HFF-Myc (cell line): ENCODE measurements at places on chromosomes 1 and 21.

DNA sequence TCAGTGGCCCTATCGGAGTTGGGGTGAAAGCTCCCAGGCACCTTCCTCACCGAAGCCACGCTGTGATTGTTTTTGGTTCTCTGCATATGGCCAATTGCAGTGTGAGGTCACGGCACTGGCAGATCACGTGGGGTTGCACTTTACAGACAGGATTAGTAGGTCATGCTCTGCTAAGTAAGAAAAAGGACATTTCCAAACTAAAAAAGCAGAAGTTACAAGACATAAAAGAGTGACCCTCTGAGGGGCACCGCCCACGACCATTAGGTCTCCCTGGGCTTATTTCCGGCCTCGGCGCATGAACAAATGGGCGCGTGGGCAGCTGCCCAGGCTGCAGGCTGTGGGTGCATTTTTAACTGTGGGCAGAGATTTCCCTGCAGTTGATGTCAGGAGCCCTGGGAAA is 2.0 kb downstream of the CAPN9 start:
- DNase-seq, result no peak

- no peak for DNase-seq
Observed at GRCh38 chr1:159188375-159188788, 16.3 kb upstream of the ACKR1 start.

- no peak for DNase-seq
Observed at GRCh38 chr1:243701872-243702271, 148.2 kb downstream of the AKT3 start.

- no peak for DNase-seq
Observed at GRCh38 chr1:230611878-230612235, 30.4 kb upstream of the COG2 start.

DNA sequence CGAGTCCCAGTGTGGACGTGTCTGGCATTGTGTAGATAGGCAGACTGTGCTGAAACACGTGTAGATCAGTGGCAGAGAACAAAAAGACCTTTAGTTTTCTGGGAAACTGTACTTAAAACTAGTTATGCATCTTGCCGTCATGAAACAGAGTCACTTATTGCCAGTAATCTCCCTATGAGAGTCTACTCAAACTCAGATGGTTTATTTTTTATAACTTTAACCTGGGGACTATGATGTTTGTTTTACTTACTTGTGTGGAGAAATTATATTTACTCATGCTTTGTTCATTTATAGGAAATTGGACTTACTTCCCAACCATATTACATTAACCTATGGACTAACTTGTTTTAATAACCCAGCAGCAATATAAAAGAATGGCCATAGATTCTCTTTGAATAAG is 54.1 kb upstream of the ABCG1 start:
- no peak for DNase-seq

GRCh38 chr1:202249846-202250245 is 56.2 kb downstream of the LGR6 start:
- DNase-seq, result peak; percentile 60

- no peak for DNase-seq
Observed at GRCh38 chr1:232686346-232686745, 56.4 kb upstream of the SIPA1L2 start.

DNA sequence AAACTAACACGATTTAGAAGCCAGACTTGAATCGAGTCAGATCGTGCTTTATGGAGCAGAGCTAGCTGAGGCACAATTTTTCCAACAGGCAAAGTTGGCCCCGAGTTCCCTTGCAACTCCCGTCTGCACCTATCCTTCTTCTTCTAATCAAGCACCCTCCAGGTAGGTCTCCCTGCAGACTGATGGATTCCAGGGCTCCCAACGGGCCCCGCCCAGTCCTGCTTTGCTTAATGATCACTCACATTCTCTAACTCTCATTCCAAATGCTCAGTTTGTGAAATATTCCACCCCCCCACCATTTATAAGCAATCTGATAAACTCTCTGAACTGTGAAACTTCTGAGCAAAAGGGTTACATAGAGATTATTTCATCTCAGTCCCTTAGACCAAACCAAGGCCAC is 119.6 kb downstream of the SLC30A10 start:
- no peak for DNase-seq

DNA sequence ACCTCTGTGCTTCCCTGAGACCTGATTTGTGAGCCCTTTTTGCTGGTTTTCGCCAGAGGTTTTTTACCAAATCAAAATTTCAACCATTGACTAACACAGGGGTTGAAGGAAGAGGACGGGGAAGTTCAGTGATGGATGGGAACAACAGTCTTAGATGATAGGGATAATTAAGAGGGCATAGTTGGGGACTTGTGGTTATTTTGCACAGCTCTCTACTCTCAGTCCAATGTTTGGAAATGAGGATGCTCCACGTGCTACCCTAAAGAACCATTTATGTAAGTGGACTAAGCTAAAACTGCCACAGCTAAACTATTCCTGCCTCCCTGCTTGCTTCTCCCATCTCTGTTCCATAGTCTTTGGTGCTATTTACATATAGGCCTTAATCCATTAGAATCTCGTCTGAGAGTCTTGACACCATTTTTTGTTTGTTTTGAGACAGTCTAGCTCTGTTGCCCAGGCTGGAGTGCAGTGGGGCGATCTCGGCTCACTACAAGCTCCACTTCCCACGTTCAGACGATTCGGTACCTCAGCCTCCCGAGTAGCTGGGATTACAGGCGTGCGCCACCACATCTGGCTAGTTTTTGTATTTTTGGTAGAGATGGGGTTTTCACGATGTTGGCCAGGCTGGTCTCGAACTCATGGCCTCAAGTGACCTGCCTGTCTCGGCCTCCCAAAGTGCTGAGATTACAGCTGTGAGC is 684 bp upstream of the MCL1 start:
- DNase-seq, result no peak

DNA sequence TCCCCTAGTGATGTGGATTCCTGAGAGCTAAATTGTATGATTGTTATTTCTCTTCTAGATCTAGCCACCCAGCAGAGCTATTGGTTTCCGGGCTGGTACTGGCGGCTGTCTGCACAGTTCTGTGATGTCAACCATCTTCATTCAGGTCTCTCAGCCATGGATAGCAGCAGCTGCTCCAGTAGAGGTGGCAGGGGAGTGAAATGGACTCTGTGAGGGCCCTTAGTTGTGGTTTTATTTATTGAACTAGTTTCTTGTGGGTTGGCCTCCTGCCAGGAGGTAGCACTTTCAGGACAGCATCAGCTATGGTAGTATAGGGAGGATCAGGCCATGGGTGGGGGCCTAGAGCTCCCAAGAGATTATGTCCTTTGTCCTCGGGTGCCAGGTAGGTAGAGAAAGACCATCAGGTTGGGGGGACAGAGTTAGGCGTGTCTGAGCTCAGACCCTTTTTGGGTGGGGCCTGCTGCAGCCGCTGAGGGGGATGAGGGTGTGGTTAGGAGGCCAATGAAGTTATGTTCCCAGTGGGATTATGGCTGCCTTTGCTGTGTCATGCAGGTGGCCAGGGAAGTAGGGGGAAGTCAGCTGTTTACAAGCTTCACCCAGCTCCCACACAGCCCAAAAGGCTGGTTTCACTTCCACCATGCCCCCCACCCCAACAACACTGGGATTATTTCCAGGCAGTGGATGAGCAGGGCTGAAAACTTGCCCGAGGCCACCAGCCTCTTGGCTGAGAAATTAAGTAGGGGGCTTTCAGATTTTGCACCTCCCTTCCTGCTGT is 55.1 kb upstream of the RGS4 start:
- no peak for DNase-seq
